NCI-H1694 (cell line): ENCODE measurements at places on chromosomes 5 and 9.

GRCh38 chr9:71223953-71224538 lies 102.6 kb upstream of the TRPM3 start:
- no peak for DNase-seq

GRCh38 chr5:102931085-102931725 lies 176.1 kb downstream of the PAM start:
- no peak for DNase-seq

GRCh38 chr9:133529457-133529856 lies 4.7 kb upstream of the MYMK start:
- DNase-seq = no peak

- DNase-seq = no peak
Observed at GRCh38 chr9:108156270-108156998, 666.9 kb upstream of the KLF4 start.

GRCh38 chr9:91421971-91422757 lies 1.5 kb downstream of the NFIL3 start:
- no peak for DNase-seq

- DNase-seq = peak; percentile 26
Observed at GRCh38 chr9:114281473-114282103, 41.3 kb upstream of the ORM1 start.

GRCh38 chr5:37875051-37875787 lies 35.4 kb upstream of the GDNF start:
- no peak for DNase-seq

GRCh38 chr5:128649192-128649591 lies 111.1 kb upstream of the FBN2 start:
- no peak for DNase-seq

- no peak for DNase-seq
Observed at GRCh38 chr5:58016358-58016757, 443.5 kb downstream of the PLK2 start.
